ENCODE measurements at places on chromosomes 3 and 15. TPM values are rescaled to one million over a fixed set of nuclear protein-coding genes. Genes with fewer than 3 reads are reported as not detected.
A peak's percentile ranks its signal among the peaks of the same experiment; 100 is the strongest.

Gene TRA2B
- total RNA-seq, result 257 TPM

- DNase-seq, result no peak
Measured at GRCh38 chr3:62874711-62875557, at the start of gene CADPS. Gene CADPS, minus strand, starts transcription at chr3:62875416. Its CDS starts 387 bp downstream, at chr3:62875029.

DNA sequence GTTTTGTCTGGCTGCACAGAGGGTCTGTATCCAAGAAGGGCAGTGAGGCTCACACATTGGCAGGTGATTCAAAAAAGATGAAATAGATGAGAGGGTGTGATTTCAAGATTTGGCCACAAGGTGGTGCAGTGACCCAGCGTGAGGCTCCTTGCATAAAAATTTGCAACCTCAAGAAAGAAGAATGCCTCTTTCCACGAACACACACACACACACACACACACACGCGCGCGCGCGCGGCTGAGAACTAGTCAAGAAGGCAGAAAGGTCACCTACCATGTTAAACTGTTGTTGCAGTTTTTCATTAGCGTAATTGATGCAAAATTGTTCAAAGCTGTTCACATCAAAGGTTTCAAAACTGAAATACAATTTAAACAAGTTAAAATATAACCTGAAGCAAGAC, 39.2 kb downstream of the MYO5C start:
- DNase-seq, result peak; percentile 79

GRCh38 chr3:114454551-114455251, 160.9 kb downstream of the TIGIT start:
- DNase-seq, result peak; percentile 38

Gene DAZL
- not detected for total RNA-seq

DNA sequence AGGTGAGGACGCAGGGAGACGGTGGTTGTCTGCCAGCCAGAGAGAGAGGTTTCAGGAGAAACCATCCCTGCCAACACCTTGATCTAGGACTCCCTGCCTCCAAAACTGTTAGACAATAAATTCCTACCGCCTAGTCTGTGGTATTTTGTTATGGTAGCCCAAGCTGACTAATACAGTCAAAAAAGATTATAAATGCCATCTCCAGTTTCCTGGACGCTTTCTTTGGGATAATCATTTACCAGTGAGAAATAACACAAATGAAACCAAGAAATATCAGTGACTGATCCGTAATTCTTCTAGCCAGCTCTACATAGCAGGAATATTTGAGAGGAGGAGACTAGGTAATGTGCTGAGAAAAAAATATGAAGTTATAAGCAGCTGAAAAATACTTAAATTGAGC, 707.8 kb upstream of the LMCD1 start:
- no peak for DNase-seq

DNA sequence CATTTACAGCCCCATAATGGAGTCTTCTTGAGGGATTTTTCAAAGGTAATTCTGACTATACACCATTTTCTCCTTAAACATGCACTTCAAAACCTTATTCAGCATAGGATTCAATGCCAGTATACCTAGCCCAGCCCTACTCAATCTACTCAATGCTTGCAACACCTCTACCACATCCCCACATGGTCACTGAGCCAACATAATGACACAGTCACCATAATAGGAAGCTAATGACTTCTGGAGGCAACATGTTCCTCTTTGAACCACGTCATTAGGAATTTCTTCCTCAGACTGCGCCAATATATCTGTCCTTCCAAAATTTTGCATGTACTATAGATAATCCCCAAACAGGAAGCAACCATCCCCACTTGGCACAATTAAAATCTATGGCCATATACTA, 153.9 kb upstream of the SETMAR start:
- DNase-seq, result no peak

GRCh38 chr3:43104660-43105595, 951 bp downstream of the POMGNT2 start:
- no peak for DNase-seq

Gene IL17RD
- 0.92 TPM for total RNA-seq

DNA sequence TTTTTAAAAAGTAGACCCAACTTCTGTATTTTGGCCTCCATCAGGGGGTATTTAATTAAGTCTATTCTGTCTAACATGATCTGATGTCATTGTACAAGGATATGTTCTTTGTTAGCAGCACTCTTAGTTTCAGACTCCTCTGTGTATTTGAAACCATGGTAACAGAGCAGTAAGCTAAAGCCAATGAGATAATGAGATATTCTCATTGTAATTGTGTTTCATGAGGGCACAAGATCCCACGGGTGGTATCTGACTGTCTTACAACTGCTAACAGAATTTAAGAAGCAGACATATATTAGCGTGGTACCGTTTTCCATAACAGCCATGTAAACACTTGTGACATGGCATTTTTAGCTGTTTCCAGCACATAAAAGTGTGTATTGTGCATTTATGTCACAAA, 251.2 kb upstream of the VEPH1 start:
- no peak for DNase-seq

GRCh38 chr3:58192069-58192468, 18.7 kb downstream of the DNASE1L3 start:
- no peak for DNase-seq

Gene PTPRG
- total RNA-seq, result 26.2 TPM

GRCh38 chr3:112822064-112823055, 24.3 kb downstream of the CD200R1L start:
- no peak for DNase-seq

Gene ERICH6
- 0.38 TPM for total RNA-seq

GRCh38 chr3:28575746-28576613, 227.4 kb upstream of the AZI2 start:
- peak; percentile 25 for DNase-seq

- DNase-seq, result no peak
Measured at GRCh38 chr15:68719672-68720071, 101.0 kb downstream of the ANP32A start.

Gene HAPLN3
- 4.1 TPM for total RNA-seq

Gene CCR5
- not detected for total RNA-seq

DNA sequence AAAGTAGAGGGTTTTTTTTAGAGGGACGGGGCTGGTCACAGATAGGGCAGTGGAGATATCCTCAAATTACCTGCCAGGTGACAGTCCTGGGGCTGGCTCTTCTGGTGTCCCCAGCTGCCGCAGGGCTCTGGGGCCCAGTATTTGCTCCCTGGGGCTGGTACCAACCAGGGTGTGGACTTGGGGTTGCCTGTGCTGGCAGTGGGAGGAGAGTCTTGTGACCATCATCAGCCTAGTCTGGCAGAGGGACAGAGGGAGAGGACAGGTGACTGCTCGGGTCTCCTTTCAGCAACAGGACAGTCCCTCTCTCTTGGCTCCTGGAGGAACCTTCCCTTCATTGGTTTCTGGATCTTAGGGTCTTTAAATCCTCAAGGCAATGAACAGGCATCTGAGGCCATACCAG, 7.9 kb upstream of the RPP14 start:
- no peak for DNase-seq

- DNase-seq, result peak; percentile 51
Measured at GRCh38 chr3:90092994-90093393, 985.6 kb downstream of the EPHA3 start.

GRCh38 chr3:37992271-37993066, 1.9 kb downstream of the VILL start:
- no peak for DNase-seq

Gene SLC2A2
- not detected for total RNA-seq

- DNase-seq, result no peak
Measured at GRCh38 chr3:161224786-161225185, 3.7 kb downstream of the NMD3 start.

- no peak for DNase-seq
Measured at GRCh38 chr3:159859836-159860235, 128.8 kb upstream of the IL12A start.

DNA sequence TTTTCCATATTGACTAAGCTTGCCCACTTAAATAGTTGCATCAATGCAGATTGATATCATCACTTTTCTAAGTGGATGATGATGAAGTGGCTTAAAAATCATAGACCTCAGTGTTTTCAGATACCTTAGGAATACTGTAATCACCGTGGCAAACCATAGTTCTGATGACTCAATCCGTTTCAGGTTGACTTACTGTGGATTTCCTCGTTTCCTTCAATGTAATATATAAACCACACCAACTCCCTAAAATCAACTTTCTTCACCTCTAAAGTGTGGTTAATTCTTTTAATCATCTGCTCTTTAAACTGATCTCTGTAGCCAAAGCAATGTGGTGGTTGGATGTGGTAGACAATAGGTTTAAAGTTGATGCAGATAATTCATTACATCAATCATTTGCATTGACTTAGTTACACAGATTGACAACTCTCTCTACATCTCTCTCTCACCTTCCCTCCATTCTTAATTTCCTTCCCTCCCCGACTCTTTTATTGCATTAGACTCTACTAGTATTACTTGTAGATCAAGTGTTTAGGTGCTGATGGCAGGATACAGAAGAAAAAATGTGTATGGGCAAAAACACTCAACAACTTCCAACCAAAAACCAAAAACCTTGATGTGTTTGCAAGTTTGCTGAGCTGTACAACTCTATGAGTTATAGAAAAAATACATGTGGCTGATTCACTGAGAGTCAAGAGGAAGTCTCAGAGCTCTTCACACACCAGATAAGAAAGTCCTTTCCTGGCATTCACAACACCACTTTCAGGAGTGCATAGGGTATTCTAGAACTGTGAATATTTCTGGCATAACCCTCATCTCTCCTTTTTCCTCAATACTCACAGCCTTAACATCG, 243.5 kb downstream of the NFKBIZ start:
- peak; percentile 40 for DNase-seq

- no peak for DNase-seq
Measured at GRCh38 chr3:33089515-33089914, 7.4 kb downstream of the GLB1 start.

Gene CYP1A2
- not detected for total RNA-seq

Gene MFGE8
- total RNA-seq, result 231 TPM

Gene LXN
- not detected for total RNA-seq

Gene FBN1
- 109 TPM for total RNA-seq

Gene DBR1
- 20.1 TPM for total RNA-seq

DNA sequence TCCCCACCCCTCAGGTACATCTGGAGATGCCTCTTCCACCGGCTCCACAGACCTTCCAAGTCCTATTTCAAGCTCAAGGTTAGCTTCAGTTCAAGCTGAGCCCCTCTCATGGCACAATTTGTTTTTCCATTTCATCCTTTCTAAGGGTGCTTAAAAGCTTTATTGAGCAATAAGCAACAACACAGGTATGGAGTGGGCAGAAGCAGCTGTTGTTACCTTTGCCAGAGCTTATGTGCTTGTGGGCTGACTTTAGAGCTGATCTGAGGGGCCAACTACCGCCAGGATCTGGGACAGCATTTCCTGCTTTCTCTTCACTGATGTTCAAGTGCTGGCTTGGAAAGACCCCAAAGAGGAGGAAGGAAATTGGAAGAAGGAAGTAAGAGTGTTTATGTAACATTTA, 140.0 kb upstream of the KLHL25 start:
- DNase-seq, result no peak

Gene ANKDD1A
- 2.8 TPM for total RNA-seq

Gene UNC13C
- 0.06 TPM for total RNA-seq

Gene PLSCR5
- not detected for total RNA-seq

DNA sequence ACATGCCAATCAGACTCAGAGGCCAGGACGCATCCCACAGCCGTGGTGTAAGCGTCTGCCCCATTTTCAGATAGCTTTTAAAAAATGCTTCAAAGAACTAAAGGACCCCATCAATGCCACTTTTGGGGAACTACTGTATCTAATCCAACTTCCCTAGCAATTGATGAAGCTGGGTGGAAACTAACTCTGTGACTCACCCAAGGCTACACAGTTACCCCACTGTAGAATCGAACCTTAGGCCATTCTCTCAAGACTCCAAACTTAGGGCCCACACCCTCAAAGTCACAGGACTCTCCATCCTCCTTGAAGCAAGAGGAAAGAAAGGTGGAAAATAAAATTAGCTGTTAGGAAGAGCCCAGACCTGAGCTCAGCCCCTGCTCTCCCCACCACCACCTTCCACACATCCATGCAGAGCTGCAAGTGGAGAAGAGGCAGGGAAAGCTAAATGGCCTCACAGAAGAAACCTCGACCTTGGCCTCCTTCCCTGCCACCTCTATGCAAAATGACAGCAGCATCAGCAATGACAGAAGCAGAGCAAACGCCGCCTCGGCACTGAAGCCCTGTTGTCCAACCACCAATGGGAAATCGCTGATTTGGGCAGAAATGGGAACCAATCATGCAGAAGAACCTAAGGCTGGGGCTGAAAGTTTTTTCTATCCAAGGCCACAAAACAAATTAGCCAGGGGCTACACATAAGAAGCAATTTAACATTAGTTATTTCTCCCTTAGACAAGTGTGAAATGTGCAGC, 22.2 kb downstream of the ANP32A start:
- DNase-seq, result no peak

All from LHCN-M2 (cell line).